ENCODE measurements at places on chromosomes 4 and X.

DNA sequence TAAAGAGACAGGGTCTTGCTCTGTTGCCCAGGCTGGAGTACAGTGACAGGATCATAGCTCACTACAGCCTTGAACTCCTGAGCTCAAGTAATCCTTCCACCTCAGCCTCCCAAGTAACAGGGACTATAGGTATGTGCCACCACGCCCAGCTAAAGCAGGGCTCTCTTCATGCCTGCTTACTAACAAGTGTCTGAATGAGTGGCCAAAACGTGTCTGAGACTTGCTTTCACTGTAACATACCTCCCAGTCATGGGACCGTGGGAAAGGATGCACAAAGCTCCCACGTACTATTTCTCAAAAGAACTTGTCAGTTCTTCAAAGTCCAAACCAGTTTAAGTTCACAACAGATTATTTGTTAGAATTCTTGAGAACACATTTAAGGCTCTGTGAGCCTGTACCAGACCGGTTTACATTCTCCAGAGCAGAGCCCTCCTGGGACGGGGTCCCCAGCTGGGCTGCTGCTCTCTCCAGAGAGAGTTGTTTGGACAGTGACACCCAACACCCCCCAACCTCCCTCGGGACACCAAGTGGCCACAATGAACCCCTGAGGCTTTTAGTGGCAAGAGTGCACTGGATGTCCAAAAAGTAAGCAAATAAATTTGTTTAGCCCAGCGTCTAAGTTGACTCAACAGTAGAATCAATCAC lies 24.1 kb downstream of the SH3KBP1 start:
- no peak for DNase-seq

- no peak for DNase-seq
Observed at GRCh38 chr4:95180531-95181242, 368.1 kb downstream of the UNC5C start.

- no peak for DNase-seq
Observed at GRCh38 chr4:125369098-125369497, 54.3 kb downstream of the FAT4 start.

- DNase-seq = no peak
Observed at GRCh38 chr4:84091266-84091665, 407.8 kb downstream of the NKX6-1 start.

GRCh38 chr4:72938516-72938915 lies 131.0 kb downstream of the COX18 start:
- no peak for DNase-seq

DNA sequence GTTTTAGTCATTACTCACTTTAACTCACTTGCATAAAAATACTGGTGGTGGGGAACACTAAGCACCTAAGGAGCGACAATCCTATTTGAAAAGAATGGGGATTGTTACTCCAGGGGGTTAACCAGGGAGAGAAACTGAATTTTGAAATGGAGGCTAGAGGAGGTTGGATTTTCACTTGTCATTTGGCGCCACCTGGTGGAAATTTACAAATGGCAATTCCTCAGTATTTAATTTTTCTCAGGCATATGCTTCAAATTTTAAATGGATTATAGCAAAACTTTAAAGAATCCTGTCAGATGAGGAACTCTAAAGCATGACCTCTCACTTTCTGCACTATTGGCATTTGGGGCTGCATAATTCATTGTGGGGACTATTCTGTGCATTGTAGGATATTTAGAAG lies 2.7 kb upstream of the GEMIN8 start:
- peak; percentile 21 for DNase-seq

DNA sequence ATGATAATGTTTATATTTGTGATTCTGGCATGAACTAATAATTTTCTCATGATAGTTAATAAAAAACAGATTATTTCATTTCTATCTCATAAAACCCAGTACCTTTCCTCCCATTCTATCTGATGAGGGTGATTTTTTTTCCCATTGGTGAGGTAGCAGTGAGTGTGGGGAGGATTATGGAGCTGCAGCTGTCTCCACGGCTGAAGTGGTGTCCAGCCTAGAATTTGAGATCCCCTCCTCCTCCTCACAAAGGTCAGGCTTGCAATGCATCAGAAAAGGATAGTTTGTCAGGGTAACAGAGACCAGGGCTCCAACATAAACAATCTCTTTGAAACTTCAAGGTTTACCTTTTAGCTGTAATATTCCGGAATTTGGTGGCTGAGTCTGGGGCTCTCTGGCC lies 60.9 kb downstream of the C4orf51 start:
- no peak for DNase-seq

- no peak for DNase-seq
Observed at GRCh38 chrX:155068165-155068564, 2.8 kb downstream of the CMC4 start.

- no peak for DNase-seq
Observed at GRCh38 chrX:111490688-111491087, 20.8 kb upstream of the SERTM2 start.

- no peak for DNase-seq
Observed at GRCh38 chrX:153793291-153793690, 884 bp downstream of the IDH3G start.

- DNase-seq = no peak
Observed at GRCh38 chrX:107716118-107716684, 59.4 kb downstream of the TSC22D3 start.

GRCh38 chr4:212438-213188 lies 88.3 kb downstream of the ZNF718 start:
- no peak for DNase-seq

DNA sequence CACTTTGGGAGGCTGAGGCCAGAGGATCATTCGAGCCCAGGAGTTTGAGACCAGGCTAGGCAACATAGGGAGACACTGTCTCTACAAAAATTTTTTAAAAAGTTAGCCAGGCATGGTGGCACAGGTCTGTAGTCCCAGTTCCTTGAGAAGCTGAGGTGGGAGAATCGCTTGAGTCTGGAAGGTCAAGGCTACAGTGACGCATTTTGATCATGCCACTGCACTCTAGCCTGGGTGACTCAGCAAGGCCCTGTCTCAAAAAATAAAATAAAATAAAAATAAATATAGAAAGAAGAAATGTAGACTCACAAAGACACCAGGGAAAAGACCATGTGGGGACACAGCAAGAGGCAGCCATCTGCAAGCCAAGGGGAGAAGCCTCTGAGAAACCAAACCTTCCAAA lies 42.3 kb upstream of the SLC7A3 start:
- no peak for DNase-seq

- no peak for DNase-seq
Observed at GRCh38 chr4:84814094-84814750, 152.3 kb downstream of the WDFY3 start.

GRCh38 chrX:21708116-21708515 lies 49.8 kb downstream of the SMPX start:
- no peak for DNase-seq

- DNase-seq = no peak
Observed at GRCh38 chrX:12292996-12293765, 154.9 kb downstream of the FRMPD4 start.

GRCh38 chr4:47500776-47501175 lies 15.7 kb downstream of the ATP10D start:
- no peak for DNase-seq

DNA sequence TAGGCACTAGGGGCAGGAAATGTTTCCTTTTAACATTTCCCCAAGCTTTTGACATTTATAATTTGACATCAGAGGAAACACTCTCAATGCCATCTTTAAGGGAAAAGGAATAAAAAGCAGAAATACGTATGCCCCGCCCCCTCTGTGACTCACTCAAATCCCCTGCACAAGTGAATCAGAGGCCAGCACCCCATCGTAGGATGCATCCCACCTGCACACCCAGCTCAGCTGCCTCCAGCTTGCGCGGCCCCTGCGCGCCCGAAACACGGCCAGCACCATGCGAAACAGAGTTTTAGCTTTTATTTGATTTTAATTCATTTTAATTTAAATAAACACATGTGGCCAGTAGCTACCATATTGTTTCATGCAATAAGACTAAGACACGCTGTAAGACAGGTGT lies 29.5 kb downstream of the ABLIM2 start:
- DNase-seq = no peak

GRCh38 chrX:23981222-23981621 lies 45.8 kb downstream of the KLHL15 start:
- DNase-seq = no peak

- no peak for DNase-seq
Observed at GRCh38 chrX:151999813-152000212, 25.3 kb upstream of the GABRE start.
